ENCODE measurements at places on chromosomes 6 and 20.

- DNase-seq = no peak
Observed at GRCh38 chr6:21151119-21151518, 442.4 kb upstream of the SOX4 start.

DNA sequence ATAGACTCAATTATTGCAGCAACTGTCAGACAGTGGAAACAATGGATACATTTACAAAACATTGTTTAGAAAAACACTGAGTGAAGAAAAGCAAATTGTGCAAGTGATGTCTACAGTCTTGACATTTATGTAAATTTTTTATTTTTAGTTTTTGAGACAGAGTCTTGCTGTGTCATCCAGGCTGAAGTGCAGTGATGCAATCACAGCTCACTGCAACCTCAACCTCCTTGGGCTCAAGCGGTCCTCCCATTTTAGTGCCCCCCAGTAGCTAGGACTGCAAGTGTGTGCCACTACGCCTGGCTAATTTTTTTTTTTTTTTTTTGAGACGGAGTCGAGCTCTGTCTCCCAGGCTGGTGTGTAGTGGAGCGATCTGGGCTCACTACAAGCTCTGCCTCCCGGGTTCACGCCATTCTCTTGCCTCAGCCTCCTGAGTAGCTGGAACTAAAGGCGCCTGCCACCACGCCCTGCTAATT lies 9.7 kb downstream of the CNBD2 start:
- no peak for DNase-seq

DNA sequence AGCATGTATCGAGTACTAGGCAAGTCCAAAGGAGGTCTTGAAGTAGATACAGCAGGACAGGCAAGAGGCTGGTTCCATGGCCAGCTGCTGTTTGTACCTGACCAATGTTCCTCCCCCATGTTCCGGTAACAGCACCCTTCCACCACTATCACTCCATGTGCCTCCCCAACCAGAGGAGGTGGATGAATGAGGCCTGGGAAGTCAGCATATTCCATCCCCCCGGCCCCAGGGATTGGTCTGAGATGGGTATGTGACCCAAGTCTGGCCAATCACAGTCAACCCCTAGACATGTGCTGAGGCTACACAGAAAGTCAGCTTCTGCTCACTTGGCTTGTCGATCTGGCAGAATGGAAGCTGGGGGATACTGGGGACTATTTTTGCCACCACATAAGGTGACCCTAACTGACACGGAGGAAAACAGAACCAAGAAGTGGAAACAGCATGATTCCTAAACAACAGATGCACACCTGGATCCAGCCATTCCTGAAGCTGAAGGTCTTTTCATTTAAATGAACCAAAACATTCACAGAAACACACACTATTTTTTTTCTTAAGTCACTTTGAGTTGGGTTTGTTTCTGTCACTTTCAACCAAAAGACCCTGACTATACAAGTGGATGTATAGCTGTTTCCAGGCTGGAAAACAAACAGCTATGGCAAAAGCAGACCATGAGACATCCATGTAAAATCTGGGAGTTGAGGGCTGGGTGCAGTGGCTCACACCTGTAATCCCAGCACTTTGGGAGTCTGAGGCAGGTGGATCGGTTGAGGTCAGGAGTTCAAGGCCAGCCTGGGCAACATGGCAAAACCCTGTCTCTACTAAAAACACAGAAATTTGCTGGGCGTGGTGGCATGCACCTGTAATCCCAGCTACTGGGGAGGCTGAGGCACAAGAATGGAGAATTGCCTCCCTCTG lies 70.4 kb upstream of the PTPN1 start:
- no peak for DNase-seq

- DNase-seq = peak; percentile 20
Observed at GRCh38 chr6:38180586-38180985, 361.1 kb downstream of the ZFAND3 start.

DNA sequence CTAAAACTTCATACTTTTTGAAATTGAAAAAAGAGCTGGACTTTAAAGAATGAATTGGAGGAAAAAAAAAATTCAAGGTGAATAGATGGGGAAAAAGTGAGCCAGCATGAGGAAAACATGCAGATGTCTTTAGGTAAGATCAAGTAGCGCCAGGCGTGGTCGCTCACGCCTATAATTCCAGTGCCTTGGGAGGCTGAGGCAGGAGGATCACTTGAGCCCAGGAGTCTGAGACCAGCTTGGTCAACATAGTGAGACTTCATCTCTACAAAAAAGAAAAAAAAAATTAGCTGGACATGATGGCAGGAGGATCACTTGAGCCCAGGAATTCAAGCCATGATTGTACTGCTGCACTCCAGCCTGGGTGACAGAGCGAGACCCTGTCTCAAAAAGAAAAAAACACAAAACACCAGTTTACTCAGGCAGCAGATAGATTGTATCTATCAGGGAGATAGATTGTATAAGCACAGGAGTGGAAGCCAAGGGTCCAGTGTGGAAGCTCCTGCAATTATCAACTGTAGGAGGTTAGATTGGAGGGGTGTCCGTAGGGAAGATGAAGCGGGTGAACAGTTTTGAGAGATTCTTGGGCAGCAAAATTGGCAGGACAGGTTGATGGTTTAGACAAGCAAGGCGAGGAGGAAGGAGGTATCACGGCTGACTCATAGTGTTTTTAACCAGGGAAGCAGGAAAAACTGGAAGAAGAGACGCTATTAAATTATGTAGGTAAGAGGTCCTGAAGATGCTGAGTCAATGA lies 97.6 kb upstream of the ZNF217 start:
- no peak for DNase-seq

GRCh38 chr20:58014628-58015315 lies 213.7 kb downstream of the ANKRD60 start:
- DNase-seq = peak; percentile 7

GRCh38 chr6:22113026-22113766 lies 183.6 kb downstream of the PRL start:
- DNase-seq = no peak

DNA sequence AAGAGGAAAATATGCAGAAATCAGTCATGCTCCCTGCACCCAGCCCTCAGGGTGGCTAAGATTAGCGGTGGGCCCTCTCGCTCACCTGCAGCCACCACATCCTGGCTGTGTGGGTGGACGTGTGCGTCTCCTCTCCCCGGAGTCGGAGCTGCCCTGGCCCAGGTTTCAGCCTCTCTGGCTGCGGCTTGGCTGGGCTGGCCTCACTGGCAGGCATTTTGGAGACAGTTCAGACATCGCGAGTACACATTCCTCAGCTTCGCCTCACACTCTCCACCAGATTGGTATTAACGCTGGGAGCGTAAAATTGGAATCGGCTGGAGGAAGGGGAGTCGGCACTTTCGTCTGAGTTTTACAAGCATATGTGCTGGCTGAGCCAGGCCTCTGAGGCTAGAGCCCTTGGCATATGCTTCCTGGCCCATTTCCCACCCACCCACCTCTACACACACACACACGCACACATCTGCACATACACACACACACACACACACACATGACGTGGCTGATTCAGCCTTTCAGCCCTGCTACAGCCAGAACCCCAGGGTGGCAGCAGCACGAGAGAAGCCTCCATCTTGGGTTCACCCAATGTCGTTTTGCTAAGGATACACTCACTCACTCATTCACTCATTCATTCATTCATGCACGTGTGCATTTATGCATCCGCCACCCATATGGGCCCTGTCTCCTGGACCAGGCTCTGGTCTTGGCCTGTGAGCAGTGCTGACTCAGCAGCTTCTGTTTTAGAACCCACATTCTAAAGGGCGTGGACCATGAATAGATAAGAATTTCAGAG lies 42.9 kb downstream of the BCAS4 start:
- no peak for DNase-seq

DNA sequence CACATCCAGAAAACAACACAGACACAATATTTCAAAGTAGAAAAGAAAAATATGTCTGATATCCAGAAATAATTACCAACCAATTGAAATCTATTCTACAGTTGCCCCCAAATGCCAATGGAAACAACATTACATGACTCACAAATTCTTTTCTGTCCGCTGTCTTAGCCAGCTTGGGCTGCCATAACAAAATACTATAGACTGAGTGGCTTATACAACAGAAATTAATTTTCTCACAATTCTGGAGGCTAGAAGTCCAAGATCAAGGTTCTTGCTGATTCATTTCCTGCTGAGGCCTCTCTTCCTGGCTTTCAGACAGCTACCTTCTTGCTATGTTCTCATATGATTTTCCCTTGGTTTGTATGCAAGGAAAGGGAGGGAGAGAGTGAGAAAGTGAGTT lies 698.1 kb downstream of the DHX35 start:
- no peak for DNase-seq

DNA sequence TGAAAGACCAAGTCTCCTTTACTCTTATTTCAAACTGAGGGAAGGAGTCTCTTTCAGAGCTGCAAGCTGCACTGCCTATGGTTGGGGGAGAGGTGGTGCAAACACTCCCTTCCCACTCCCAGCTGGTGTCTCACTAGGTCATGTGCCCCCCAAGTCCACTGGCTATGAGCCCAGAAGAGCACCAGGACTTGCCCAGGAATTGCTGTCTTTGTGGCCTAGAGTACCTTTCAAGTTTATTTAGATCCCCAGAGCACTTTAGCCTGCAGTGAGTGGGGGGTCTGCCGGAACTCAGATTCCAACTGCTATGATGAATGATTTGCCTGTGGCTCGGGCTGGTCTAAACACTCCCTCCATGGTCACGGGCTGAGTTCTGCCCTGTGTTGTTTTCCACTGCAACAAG lies 192.6 kb upstream of the CITED2 start:
- no peak for DNase-seq
